Activated naive CD8-positive, alpha-beta T cell treated with anti-CD3 and anti-CD28 coated beads for 36 hours (primary cell): ENCODE measurements at places on chromosomes 7 and 10.
A peak's percentile ranks its signal among the peaks of the same experiment; 100 is the strongest.

DNA sequence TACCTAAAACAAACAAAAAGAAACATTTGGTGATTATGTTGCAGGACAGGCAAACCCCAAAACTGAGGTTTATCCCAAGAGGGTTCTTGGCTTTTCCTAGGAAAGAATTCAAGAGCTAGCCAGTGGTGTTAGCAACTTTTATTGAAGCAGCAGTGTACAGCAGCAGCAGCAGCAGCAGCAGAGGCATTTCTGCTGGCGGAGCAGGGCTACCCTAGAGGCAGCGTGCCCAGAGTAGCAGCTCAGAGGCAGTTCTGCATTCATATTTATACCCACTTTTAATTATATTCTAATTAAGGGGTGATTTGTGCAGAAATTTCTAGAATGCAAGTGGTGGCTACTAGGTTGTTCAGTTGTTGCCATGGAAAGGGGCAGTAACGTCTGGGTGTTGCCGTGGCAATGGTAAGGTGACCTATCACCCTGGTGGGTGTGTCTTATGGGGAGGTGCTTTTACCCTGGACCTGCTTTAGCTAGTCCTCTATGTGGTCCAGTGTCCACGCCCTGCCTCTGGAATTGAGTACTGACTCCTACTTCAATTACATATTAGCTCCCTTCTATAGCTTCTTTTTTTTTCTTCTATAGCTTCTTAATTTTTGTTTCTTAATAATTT, 53.9 kb downstream of the VCL start:
- no peak for DNase-seq

GRCh38 chr7:7793249-7793648, 74.8 kb upstream of the RPA3 start:
- DNase-seq, result no peak

DNA sequence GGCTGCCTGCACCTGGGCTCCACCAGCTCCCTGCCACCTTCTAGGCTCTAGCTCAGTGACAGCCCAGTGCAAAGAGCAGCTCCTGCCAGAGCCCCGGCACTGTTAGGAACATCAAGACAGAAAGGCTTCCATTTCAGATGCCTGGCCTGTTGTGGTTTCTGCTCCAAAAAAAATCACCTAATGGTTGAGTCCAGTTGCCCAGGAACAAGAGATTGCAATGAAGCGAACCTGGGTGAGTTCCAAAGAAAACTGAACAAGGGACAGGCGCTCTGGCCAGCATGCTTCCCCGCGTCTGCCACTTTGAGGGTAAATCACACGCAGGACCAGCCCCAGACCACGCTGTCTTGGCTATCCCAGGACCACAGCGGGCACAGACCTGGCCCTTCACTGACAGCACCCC, 47.0 kb upstream of the RASGEF1A start:
- no peak for DNase-seq

DNA sequence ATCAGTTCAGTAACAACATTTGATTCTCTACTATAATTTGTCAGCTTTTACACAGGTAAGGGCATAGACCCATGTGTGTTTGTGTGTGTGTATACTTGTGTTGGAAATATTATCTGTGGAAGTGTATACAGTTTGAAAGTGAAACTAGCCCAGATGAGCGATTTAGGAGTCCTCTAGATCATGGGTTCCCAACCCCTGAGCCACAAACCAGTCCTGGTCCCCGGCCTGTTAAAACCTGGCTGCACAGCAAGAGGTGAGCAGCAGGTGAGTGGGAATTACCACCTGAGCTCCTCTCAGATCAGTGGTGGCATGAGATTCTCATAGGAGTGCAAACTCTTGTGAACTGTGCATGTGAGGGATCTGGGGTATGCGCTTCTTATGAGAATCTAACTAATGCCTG, 1221.5 kb upstream of the SORCS1 start:
- no peak for DNase-seq

- DNase-seq, result no peak
Measured at GRCh38 chr7:98086281-98086718, 20.4 kb upstream of the LMTK2 start.

DNA sequence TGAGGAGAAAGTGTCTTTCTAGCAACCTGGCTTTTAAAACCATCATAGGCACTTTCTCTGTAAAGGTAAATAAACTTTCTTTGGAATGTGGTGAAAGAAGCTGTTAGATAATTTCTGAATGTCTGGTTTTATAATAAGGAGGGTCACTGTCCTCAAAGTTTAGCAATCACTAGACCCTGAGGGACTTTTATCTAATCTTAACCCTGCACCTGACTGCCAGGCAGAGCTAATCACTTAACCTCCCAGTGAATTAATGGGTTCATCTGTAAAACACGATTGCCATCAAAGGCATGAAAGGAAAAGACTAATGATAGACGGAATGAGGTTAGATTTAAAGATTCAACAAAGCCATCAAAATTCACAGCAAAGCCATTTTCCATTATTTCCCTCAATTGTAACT, 553.8 kb downstream of the GRM8 start:
- DNase-seq, result no peak

DNA sequence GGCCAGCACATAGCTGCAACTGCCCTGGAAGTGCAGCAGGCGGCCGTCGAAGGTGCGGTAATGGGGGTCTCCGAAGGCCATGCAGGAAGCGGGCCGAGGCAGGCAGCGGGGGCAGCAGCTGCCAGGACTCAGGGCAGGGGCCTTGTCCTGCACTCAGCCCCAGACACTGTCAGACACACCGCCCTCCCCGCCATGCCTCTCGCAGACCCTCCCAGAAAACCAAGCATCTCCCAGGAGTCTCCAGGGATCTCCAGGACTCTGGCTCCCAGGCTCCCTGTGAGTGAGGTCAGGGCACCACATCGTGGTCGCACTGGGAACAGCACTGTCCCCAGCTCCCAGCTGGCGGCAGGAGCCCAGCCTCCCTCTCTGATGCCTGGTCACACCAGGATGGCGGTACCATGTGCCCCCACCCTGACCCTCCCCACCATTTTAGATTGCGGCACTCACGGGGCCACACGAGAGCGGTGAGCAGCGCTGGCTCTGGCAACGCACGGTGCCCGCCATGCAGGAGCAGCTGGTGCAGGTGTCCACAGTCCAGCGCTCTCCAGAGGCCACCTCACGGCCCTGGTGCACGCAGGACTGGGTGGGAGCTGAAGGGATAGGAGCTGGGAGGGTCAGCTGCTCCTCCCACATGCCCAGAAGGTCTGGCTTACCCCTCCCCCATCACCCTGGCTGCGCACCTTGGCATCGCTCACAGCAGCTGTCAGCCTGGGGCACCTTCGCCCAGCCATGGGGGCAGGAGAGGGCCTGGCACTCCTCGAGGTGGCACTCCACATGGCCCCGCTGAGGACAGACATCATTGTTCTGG, 17.5 kb downstream of the ATP6V1F start:
- DNase-seq, result peak; percentile 32

- DNase-seq, result no peak
Measured at GRCh38 chr10:26939290-26939961, 78.7 kb upstream of the ABI1 start.

DNA sequence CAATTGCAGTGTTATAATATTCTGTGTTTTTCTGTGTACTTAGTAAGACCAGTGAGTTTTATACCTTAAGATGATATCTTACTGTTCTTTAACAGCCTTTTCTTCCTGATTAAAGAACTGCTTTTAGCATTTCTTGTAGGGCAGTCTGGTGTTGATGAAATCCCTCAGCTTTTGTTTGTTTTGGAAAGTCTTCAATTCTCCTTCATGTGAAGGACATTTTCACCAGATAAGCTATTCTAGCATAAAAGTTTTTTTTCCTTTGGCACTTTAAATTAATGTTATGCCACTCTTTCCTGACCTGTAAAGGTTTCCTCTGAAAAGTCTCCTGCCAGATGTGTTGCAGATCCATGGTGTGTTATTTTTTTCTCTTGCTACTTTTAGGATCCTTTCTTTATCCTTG, 1059.8 kb downstream of the LRMDA start:
- no peak for DNase-seq

DNA sequence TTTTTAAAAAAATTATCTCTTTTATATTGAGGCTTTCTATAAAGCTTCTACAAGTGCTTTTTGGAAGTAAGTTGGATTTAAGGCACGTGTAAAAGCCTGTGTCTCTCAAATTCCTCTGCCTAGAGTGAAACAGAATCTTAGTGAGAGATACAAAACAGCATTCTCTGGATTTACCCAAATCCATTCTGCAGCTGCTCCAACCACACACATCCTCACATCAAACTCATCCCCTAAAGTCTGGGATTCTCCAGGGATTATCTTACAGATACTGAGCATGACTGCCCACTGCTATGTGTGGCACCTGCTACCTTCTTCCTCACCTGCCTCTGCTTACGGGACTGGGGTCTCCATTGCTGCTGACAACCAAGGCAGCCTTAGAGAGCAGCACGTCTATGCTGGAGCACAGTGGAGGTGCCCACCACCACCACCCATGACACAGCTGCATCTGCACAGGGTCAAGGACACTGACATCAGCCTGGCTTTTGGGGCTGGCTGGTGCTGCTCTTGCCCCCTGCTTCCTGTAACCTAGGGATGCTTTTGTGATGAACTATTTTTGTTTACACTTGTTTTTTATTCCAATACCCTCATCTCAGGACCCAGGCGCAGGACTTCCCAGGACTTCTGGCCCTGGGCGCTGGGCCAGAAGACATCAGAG, 139.2 kb upstream of the NAMPT start:
- DNase-seq, result no peak

GRCh38 chr7:17340655-17341054, 42.2 kb downstream of the AHR start:
- no peak for DNase-seq
